ENCODE measurements at places on chromosomes 12 and 14. TPM values are rescaled to one million over a fixed set of nuclear protein-coding genes. Genes with fewer than 3 reads are reported as not detected.

The CCDC85C gene
- total RNA-seq: 15.7 TPM

- H3K4me3 ChIP-seq: no peak overlapping the region
- no peaks in the 10 kb centered on the region for H3K27me3 ChIP-seq
- DNase-seq: peak; percentile 7
- no peaks in the 10 kb centered on the region for H3K4me1 ChIP-seq
- no peaks in the 10 kb centered on the region for H3K36me3 ChIP-seq
Observed at GRCh38 chr12:103626498-103626897, 39.4 kb downstream of the STAB2 start.

The CCDC38 gene
- not detected for total RNA-seq

DNA sequence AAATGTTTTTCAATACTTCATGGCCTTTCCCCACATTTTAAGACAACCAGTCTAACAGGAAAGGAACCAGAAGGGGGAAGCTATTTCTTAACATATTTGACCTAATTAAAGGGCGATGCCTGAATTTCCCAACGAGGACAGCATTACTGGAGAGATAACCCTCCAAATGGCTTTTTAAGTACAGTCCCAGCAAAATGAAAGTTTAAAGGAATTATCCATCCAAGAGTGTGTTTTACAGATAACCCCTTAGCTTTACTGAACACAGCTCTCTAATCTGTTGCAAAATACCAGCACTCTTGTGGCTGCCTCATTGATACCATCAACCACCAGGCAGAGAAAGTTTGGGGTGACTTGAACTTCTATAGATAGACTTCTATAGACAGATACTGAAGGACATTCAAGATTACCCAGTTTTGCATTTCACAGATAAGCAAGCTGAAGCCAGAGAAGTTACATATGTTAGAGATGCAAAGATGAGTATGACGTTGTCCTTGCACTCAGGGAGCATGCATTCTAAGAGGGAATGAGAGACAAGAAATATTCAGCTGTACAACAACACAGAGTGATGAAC, 41.3 kb upstream of the DUSP6 start:
- no peaks in the 10 kb centered on the region for H3K4me1 ChIP-seq
- DNase-seq: no peak
- H3K27me3 ChIP-seq: no peaks in the 10 kb centered on the region
- H3K27ac ChIP-seq: no peak overlapping the region
- no peak overlapping the region for H3K4me3 ChIP-seq
- no peaks in the 10 kb centered on the region for H3K36me3 ChIP-seq

The REM2 gene
- total RNA-seq: not detected

- H3K36me3 ChIP-seq: no peaks in the 10 kb centered on the region
- no peak for DNase-seq
- no peaks in the 10 kb centered on the region for H3K4me1 ChIP-seq
- H3K27ac ChIP-seq: no peak overlapping the region
- H3K4me3 ChIP-seq: no peak overlapping the region
- no peaks in the 10 kb centered on the region for H3K27me3 ChIP-seq
Observed at GRCh38 chr14:86788224-86788623, 1204.8 kb downstream of the GALC start.

GRCh38 chr12:49086116-49086515, 8.5 kb downstream of the DHH start:
- H3K27ac ChIP-seq: no peak overlapping the region
- no peak for DNase-seq
- peaks cover 15% of the 10 kb centered on the region for H3K27me3 ChIP-seq
- H3K4me1 ChIP-seq: peaks cover 10% of the 10 kb centered on the region
- no peaks in the 10 kb centered on the region for H3K36me3 ChIP-seq
- no peak overlapping the region for H3K4me3 ChIP-seq

- H3K27ac ChIP-seq: peak overlapping the region; percentile 57
- no peaks in the 10 kb centered on the region for H3K36me3 ChIP-seq
- DNase-seq: no peak
Observed at GRCh38 chr12:52528641-52529143, 8.5 kb upstream of the KRT5 start.

The ESR2 gene
- 0.78 TPM for total RNA-seq

The NR1H4 gene
- total RNA-seq: 1.1 TPM

The KERA gene
- not detected for total RNA-seq

The CMAS gene
- 18.9 TPM for total RNA-seq

DNA sequence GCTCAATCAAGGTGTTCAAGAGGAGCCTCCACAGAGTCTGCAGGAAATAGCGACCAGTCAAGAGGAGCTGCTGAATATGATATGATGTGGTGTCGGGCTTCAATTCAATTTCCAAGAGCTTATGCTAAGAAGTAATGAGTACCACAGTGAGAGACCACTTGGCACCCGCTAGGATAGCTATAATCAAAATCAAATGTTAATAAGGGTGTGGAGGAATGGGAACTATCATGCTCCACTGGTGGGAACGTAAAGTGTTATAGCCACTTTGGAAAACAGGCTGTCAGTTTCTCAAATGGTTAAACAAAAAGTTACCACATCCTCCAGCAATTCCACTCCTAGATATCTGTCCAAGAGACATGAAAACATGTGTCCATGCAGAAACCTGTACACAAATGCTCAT, 6.7 kb downstream of the POLR3B start:
- H3K4me3 ChIP-seq: no peak overlapping the region
- no peaks in the 10 kb centered on the region for H3K27me3 ChIP-seq
- H3K36me3 ChIP-seq: peaks cover 4% of the 10 kb centered on the region
- DNase-seq: no peak

The DAO gene
- not detected for total RNA-seq

- H3K4me1 ChIP-seq: peaks cover 68% of the 10 kb centered on the region
- H3K27ac ChIP-seq: no peak overlapping the region
- DNase-seq: no peak
- H3K4me3 ChIP-seq: no peak overlapping the region
Observed at GRCh38 chr12:116261525-116262100, 15.9 kb downstream of the MED13L start.

GRCh38 chr14:99564256-99564925, 39.6 kb downstream of the CCDC85C start:
- peaks cover 64% of the 10 kb centered on the region for H3K4me1 ChIP-seq
- no peaks in the 10 kb centered on the region for H3K36me3 ChIP-seq
- DNase-seq: peak; percentile 58

GRCh38 chr12:71846322-71846940, 6.9 kb downstream of the TBC1D15 start:
- DNase-seq: no peak
- peaks cover 42% of the 10 kb centered on the region for H3K4me1 ChIP-seq
- H3K27me3 ChIP-seq: no peaks in the 10 kb centered on the region
- no peak overlapping the region for H3K4me3 ChIP-seq

- H3K4me3 ChIP-seq: no peak overlapping the region
- H3K27ac ChIP-seq: no peak overlapping the region
Observed at GRCh38 chr14:24291446-24292117, 8.0 kb downstream of the DHRS1 start.

- H3K36me3 ChIP-seq: no peaks in the 10 kb centered on the region
- H3K27ac ChIP-seq: no peak overlapping the region
Observed at GRCh38 chr12:33529031-33529430, 89.4 kb upstream of the SYT10 start.
